ENCODE measurements at places on chromosomes 13 and 19. TPM values are rescaled to one million over a fixed set of nuclear protein-coding genes. Genes with fewer than 3 reads are reported as not detected.

SHANK1 gene
- 0.04 TPM for total RNA-seq

RGL3 gene
- not detected for total RNA-seq

HCST gene
- not detected for total RNA-seq

SAMD1 gene
- 24.2 TPM for total RNA-seq

CGB2 gene
- not detected for total RNA-seq

PRRG2 gene
- total RNA-seq = 8.2 TPM

TRAPPC2B gene
- 29.0 TPM for total RNA-seq

KLHL1 gene
- total RNA-seq = not detected

CPT1C gene
- 2.0 TPM for total RNA-seq

RPS19 gene
- 2,675 TPM for total RNA-seq

CGB3 gene
- not detected for total RNA-seq

FARP1 gene
- 19.3 TPM for total RNA-seq

USPL1 gene
- total RNA-seq = 11.3 TPM

ZNF878 gene
- not detected for total RNA-seq

MUC16 gene
- total RNA-seq = not detected

PRR22 gene
- total RNA-seq = 0.16 TPM

LIM2 gene
- not detected for total RNA-seq

F10 gene
- total RNA-seq = 0.57 TPM

F2RL3 gene
- not detected for total RNA-seq

EXOC3L2 gene
- total RNA-seq = 0.38 TPM

NAPSA gene
- 0.15 TPM for total RNA-seq

ZNF20 gene
- total RNA-seq = 0.61 TPM

CXCL17 gene
- total RNA-seq = not detected

SIGLEC10 gene
- total RNA-seq = not detected
